Activated CD4-positive, alpha-beta T cell treated with anti-CD3 and anti-CD28 coated beads, Interleukin-2, amount 10 ng/mL, durations not matched to agents 7 days and 5 days (primary cell): ENCODE measurements at places on chromosomes 5 and 9. TPM values are rescaled to one million over a fixed set of nuclear protein-coding genes. Genes with fewer than 3 reads are reported as not detected.

Gene WDR38
- not detected for total RNA-seq

Gene SPOCK1
- 0.15 TPM for total RNA-seq

Gene TEX48
- total RNA-seq: 0.83 TPM

Gene TNFAIP8
- total RNA-seq: 167 TPM

Gene HOMER1
- 1.9 TPM for total RNA-seq

Gene LECT2
- not detected for total RNA-seq

Gene CD74
- total RNA-seq: 507 TPM
